ENCODE measurements at places on chromosomes 11 and 22.

GRCh38 chr11:110069158-110069737 lies 23.9 kb upstream of the ZC3H12C start:
- no peak for DNase-seq

DNA sequence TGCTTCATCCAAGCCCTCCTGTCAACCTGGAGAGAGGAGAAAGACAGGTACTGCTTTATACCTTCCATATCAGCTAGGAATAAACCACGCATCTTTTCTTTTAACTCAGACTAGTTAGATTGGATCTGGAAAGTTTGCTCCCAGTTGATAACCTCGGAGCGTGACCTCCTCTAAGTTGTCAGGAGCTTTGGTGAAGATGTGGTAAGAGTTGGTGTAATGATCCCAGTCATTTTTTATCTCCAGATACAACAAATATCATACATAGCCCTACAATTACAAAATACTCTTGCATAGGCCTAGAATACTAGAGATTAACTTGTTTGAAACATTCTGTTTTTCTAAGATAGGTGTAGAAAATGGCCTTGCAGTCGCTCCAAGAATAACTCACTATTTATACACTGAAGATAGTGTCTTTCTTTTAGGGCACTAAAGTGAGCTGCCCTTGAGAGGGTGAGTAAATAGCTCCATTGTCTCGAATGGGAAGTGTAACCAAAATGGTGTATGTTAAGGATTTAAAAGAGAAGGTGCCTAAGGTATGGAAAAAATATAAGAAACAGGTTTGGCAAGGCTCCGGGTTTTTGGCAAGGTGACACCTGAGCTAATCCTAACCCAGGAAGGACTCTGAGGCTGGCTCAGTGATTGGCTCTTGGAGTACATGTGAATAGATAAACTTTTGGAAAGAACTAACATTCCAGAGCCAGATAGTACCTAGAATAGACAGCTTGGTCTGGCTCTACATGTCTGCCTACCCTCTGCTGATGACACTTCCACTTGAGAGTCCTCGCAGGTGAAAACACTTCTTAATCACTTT lies 59.4 kb downstream of the GLYATL1 start:
- DNase-seq = no peak

GRCh38 chr11:78808923-78809322 lies 234.3 kb upstream of the NARS2 start:
- no peak for DNase-seq

GRCh38 chr11:3964935-3965604 lies 109.6 kb downstream of the STIM1 start:
- no peak for DNase-seq

DNA sequence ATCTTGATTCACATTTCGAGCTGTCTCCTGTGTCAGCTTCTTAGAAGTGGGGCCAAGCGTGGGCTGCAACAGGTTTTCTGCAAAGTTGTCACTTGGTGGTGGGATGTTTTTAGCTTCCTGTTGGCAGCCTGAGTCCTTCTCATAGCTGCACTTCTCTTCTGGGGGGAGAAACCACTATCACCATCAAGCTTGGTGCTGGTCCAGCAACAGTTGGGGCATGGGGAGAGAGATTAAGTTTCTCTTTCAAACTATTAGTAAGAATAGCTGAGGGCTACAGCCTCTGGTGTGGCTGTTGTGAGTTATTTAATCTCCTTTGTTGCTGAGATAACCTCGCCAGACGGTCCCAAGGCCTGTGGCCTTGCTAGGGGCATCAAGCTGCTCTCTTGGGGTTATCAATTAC lies 123.3 kb upstream of the CRYBB3 start:
- no peak for DNase-seq

GRCh38 chr11:74731301-74732094 lies at the start of gene CHRDL2:
Gene CHRDL2 (minus strand): TSS chr11:74731426. CDS start chr11:74730888, 538 bp downstream.
- no peak for DNase-seq

DNA sequence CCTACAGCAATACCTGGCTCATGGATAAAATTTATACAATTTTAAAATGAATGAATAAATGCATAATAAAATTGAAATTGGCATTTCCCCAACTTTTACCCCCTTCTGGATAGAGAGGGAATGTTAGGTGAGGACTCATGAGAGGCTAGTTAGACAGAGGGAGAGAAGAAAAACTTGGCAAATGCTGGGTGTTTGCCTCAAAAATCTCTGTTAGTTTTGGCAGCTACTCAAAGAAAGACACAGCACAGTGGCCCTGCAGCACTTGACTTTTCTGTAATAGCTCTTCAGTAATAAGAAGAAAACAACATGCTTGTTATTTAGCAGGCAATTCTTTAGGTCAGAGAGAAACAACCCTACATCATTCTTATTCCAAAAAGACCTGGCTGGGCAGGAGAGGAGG lies 20.7 kb upstream of the IZUMO1R start:
- DNase-seq = no peak

GRCh38 chr11:128563942-128564641 lies 23.3 kb downstream of the ETS1 start:
- no peak for DNase-seq

GRCh38 chr22:26822313-26822712 lies 164.9 kb downstream of the MIAT start:
- DNase-seq = no peak

DNA sequence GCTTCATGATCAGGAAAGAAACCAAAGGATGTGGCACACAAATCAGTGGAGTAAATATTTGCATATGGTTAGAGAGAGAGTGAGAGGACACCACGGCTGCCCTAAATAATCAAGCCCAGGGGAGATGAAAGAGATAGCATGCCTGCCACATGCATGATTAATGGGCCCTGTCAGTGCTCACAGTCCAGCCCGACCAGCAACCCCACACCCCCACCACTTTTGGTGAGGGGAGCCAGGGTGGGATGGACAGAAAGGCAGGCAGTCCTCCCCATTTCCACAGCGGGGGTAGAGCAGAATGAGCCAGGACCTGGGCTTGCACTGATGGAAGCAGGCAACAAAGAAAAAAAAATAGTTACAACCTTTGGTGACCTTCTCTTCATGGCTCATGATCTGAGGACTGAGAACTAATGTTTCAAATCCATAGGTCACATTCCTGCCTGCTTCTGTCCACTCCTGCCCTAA lies 545.0 kb downstream of the ETS1 start:
- no peak for DNase-seq

DNA sequence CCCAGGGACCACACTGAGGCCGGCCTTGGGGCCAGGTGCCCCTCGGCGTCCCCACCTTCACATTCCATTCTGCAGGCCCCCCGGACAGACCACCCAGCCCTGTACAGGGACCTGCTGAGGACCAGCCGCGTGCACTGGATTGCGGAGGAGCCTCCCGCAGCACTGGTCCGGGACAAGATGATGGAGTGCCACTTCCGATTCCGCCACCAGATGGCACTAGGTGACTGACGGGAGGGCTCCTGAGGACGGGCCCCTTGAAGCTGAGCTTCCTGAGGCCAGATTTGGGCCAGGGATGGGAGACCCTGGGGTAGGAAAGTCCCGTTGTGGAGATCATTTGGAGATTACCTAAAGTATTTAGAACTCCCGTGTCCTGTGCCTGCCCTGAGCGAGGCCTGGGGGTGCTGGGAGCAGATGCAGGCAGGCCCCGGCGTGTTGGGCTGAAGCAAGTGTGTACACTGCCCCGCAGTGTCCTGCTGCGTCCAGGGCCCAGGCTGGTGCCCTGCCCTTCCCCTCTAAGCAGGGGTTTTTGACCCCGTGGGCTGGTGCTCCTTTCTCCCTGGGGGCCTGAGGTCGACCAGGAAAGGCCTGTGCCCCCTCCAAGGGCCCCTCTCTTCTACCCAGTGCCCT lies 20.0 kb downstream of the TRMU start:
- peak; percentile 36 for DNase-seq

DNA sequence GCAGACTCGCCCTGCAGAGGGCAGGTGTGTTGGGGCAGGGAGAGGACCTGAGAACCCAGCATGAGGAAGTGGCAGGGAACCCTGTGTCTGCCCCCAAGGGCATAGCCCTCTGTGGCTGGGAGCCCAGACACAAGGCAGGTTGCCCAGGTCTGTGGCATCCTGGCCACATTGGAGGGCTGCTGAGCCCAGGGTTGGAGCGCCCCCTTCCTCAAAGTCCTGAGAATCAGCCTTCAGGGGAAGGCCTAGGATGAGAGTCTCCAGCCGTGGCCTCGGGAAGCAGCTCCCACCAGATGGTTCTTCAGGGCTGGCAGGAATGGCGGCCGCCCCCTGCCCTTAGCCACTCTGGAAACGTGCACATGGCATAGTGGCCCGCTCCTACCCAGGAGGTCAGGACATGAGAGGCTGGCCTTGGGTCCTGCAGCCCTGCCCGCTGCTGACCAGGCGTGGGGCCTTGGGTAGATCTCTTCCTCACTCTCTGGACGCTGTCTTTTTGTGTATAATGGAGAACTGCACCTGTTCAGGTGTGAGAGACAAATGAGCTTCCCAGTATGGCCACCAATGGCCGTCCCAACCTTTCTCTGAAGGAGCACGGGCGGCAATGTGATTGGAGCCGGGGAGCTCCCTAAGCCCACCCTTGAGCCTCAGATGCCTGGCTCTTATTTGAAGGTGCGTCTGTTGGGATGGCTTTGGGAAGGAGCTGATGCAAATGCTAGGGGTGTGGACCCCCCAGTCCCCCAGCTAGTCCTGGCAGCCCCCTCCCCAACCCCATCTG lies 4.6 kb upstream of the CDC42BPG start:
- DNase-seq = no peak

DNA sequence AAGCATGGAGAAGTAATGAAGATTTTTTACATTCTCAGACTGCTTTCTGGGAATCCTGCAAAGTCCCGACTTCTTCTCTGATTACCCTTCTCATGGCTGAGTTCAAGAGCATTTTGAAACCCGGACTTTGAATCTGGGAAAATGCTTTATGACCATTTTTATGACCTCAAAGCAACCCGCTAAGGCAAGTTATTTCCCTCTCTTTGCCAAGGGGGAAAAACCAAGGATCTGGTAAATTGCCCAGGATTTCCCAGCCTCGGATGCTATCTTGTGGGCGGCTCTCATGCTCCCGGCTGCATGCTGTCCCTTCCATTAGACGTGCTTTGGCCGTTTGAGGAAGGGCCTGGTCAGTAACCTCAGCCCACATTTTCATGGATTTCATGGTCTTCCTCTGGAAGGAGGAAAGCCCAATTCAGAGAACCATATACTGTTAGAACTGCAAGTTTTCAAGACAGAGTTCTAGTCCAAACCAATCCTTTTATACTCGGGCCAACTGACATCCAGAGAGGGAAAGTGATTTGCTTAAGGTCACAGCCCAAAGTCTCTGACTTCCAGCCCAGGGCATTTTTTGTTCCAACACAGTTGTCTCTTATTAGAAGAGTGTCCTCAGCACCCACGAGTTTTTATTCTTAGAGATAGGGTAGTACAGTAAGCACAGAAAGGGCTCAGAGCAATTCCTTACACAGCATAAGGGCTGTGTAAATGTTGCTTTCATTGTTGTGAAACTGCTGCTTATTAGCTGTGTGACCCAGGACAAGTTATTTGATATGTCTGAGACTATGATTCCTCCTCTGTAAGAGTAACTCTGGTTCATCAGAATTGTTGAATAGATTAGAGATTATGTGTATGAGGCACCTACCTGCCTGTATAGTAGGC lies 77.4 kb downstream of the NAV2 start:
- no peak for DNase-seq

Measured in stimulated activated CD8-positive, alpha-beta memory T cell treated with anti-CD3 and anti-CD28 coated beads, Interleukin-4, amount 100 ng/mL, for 1 hour (primary cell).